HS-5 (cell line): ENCODE measurements at places on chromosomes 11 and 22.

DNA sequence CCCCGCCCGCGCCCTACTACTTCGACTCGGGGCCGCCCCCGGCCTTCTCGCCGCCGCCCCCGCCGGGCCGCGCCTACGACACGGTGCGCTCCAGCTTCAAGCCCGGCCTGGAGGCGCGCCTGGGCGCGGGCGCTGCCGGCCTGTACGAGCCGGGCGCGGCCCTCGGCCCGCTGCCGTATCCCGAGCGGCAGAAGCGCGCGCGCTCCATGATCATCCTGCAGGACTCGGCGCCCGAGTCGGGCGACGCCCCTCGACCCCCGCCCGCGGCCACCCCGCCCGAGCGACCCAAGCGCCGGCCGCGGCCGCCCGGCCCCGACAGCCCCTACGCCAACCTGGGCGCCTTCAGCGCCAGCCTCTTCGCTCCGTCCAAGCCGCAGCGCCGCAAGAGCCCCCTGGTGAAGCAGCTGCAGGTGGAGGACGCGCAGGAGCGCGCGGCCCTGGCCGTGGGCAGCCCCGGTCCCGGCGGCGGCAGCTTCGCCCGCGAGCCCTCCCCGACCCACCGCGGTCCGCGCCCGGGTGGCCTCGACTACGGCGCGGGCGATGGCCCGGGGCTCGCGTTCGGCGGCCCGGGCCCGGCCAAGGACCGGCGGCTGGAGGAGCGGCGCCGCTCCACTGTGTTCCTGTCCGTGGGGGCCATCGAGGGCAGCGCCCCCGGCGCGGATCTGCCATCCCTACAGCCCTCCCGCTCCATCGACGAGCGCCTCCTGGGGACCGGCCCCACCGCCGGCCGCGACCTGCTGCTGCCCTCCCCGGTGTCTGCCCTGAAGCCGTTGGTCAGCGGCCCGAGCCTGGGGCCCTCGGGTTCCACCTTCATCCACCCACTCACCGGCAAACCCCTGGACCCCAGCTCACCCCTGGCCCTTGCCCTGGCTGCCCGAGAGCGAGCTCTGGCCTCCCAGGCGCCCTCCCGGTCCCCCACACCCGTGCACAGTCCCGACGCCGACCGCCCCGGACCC lies 17.4 kb upstream of the ACR start:
- DNase-seq, result no peak

DNA sequence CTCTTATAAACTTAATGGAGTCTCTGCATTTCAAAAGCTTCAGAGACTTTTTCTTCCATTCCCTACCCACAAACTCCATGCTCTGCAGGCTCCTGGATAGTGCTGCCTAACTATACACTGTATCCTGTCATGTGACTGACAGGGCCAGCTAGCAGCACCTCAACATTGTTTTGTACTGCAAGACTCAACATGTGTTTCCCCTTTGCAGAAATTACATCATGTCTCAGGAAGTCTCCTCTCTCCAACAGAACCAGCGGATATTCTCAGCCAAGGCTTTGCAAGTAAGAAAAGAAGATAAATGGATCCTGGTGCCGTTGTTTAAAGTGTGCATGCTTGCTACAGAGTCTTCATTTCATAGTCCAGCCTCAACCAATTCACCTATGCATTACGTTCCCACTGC lies 164.0 kb upstream of the UBASH3B start:
- DNase-seq, result no peak

GRCh38 chr11:1447845-1448825 lies 38.4 kb downstream of the MOB2 start:
- no peak for DNase-seq

DNA sequence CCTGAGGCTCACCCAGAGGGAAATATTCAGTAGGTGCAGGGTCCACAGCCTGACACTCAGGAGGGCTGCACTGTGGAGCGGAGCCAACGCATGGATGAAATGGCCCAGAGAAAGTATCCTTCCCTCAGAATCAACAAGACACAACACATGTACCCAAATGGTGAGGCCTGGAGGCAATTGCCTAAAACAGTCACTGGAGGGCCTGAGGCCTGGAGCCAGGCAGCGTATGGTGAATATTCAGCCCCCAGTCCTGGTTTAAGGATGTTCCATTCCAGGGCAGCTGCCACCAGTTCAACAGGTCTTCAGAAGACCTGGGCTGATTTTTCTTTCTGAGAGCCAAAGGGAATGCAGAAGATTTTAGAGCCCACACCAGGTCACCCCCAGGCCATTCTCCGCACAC lies 264.8 kb downstream of the INSC start:
- DNase-seq, result no peak

GRCh38 chr11:101860696-101861427 lies 53.9 kb upstream of the CEP126 start:
- DNase-seq, result peak; percentile 76

GRCh38 chr11:120579611-120580031 lies 68.1 kb downstream of the GRIK4 start:
- DNase-seq, result no peak

DNA sequence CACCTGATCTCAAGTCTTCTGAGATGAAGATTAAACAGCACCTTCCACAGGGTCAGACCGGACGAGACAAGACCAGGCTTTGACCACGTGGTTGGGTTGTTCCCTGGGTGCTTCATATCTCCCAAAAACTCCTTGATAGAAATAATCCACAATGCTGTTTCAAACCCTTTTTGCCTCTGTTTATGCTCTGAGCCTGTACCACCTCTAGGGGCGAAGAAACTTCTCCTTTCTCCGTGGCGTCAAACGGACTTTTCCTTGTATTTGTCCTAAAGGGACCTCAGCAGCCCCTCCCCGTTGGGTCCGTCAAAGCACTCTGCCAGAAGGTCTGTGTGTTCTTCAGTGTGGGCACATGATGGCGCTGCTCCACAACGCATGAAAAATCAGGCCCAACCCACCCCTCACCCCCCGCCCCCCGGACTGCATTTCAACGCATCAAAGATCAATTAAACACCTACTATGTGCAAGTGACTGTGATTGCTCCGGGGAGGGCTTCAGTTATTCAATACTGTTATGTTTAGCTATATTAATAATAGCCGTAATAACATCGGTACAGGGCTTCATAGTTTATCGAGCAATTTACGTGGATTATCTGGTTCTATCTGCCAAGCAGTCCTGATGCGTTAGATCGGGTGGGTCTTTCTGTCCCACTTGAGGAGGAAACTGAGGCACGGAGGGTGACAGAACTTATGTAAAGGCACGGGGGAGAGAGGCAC lies 17.3 kb upstream of the EIF3D start:
- no peak for DNase-seq

GRCh38 chr22:45670981-45671782 lies 452 bp upstream of the ATXN10 start:
- no peak for DNase-seq

- peak; percentile 4 for DNase-seq
Observed at GRCh38 chr11:34558211-34558610, 44.6 kb upstream of the ELF5 start.

DNA sequence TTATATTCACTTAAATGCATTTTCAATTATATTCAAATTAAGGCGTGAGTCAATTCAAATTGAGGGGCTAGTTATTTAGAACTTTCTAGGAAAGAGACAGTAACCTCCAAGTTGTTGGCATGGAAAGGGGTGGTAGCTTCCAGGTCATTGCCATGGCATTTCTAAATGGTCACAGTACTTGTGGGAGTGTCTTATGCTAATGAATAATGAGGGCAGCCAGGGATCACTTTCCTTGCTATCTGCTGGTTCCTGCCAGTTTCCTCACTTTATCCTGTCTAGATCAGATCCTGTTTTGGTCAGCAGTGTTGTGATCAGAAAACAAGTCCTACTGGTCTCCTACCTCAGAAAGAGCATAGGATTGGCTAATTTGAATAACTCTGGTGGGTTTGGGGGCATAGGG lies 21.8 kb upstream of the RNASEH2C start:
- DNase-seq, result no peak

- DNase-seq, result no peak
Observed at GRCh38 chr22:44003405-44004103, 20.5 kb upstream of the PARVB start.

DNA sequence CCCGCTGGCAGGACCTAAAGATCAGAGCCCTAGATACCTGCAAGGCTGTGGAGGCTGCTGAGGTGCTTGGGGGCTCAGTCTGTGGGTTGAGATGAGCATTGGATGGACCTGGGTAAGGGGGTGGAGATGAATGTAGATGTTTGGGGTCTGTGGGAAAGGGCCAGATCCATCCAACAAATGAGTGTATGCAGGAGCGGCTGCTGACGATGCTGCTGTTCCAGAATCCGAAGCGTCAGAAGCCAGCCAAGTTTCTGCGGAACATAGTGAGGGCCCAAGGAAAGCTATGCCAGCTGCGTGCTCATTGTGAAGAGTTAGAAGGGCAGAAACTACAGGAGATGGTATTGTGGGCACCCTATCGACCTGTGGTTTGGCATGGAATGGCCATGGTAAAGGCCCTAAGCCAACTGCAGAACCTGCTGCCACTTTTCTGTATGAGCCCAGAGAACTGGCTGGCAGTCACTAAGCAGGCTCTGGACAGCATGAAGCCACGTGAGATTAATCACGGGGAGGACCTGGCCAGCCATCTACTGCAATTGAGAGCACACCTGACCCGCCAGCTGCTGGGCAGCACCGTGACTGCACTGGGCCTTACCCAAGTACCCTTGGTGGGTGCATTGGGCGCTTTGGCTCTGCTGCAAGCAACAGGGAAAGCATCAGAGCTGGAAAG lies 36.6 kb downstream of the RRP8 start:
- DNase-seq, result no peak

DNA sequence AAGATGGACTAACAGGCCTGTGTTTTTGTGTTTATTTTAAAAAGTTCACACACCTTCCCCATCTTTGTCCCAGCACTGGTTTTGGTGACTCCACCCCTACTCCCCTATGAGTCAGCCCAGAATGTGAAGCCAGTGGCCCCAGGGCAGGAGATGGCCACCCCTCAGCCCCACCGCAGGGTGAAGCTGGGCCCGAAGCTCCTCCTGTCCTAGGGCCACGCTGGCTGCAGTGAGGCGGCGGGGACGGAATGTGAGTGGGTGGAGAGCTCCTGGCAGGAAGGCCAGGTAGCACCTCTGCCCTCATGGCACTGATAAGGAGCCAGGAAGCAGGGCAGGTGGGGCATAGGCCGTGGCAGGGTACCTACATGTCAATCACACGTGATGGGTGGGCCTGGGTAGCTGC lies 39.9 kb downstream of the SGSM3 start:
- DNase-seq, result no peak

- no peak for DNase-seq
Observed at GRCh38 chr22:49406047-49406650, 421.5 kb downstream of the BRD1 start.

DNA sequence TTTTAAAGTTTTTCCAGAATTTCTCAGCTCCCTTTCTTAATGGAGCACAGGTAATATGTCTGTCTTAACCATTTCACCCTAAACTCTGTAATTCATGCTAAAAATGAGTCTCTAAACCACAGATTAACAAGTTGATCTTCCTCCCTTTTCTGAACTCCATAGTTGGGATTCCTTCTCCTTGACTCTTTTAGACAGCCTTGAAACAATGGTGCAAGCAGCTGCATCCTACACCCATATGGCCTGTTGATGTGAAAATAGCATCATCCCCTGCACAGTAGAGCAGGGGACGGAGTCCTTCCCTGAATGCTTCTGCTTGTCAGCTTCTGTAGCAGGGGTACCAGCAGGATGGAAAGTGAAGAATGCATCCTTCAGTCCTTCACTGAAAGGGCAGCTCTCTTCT lies 192.8 kb upstream of the SORL1-AS1 start:
- no peak for DNase-seq

DNA sequence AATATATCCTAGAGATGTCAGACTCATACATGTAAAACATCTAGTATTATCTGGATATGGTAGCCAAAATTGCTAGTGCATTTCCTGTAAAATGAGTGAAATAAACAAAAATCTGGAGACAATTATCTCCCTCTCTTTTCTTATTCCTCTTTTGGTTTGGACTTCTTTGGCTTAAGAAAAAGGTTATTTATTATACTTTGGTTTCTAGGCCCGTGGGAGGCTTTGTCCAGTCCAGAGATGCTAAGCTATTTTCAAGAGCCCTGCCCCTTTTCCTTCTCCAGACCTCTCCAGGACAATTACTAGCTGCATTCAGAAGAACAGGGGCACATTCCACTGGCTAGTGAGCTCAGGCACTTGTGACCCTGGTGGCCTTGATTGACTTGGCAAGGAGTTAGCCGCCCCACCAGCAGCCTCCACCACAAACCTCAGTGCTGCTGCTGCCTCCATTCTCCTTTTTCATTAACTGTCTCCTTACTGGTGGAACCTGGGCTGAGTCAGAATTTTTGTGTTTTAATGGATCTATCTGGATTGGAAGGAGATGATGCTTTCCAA lies 747.3 kb upstream of the TENM4 start:
- no peak for DNase-seq

- DNase-seq, result no peak
Observed at GRCh38 chr11:44927174-44927661, 23.5 kb downstream of the TP53I11 start.

GRCh38 chr11:64314805-64315561 lies 2.4 kb downstream of the TRMT112 start:
- no peak for DNase-seq

GRCh38 chr11:11349870-11350337 lies 3.1 kb downstream of the CSNK2A3 start:
- DNase-seq, result peak; percentile 94

DNA sequence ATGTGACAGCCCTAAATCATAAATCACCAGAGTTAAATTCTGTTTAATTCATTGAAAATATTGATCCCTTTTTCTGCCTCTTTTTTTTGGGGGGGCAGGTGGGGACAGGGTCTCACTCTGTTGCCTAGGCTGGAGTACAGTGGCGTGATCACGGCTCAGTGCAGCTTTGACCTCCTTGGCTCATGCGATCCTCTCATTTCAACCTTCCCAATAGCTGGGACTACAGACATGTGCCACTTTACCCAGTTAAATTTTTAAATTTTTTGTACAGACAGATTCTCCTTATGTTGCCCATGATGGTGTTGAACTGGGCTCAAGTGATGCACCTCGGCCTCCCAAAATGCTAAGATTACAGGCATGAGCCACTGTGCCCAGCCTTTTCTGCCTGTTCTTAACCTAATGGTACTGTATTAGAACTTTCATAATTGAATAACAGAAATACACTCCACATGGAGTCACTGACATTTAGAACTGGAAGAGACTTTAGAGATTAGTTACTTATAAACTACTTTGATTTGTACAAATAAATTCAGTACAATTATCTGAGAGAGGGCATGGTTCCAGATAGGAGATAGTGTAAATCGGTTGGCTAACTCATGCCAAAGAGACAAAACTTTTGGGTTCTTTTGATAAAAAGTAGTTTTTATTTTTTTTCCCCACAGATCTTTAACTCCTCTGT lies 76.4 kb upstream of the PRODH start:
- DNase-seq, result no peak

DNA sequence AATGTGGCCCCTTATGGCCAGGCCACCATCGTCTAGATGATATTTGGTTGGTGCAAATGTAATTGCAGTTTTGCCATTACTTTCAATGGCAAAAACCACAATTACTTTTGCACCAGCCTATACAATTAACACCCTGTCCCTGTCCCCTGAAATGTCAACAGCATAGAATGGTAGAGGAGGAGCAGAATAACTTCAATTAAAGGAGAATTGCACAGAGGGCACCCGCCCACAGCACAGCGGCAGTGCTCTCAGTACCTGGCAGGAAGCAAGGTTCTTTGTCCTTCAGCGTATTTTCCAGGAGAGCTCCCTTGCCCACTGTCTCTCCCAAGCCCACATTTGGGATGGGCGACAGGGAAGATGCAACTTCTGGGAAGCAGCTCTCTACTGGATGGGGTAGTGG lies 115.3 kb downstream of the TRIM29 start:
- DNase-seq, result no peak
